ENCODE measurements at places on chromosomes 7 and 10.

GRCh38 chr10:6600224-6600987 lies 20.3 kb upstream of the PRKCQ start:
- DNase-seq: no peak

DNA sequence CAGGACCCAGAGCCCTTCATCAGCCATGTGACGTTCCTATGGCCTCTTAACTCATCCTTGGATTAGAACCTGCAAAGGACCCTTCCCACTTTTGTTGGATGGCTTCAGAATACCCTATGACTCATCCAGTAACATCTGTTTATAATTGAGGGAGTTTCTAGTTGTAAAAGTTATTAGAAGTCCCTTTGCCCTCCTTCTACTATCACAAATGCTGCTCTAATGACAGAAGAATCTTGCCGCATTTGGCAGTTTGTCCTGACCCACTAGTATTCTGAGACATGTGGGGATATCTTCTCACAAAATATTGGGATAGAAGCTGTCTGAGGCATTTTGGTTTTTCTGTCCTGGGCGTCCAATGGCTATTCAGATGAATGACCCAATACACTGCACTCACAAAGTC lies 251.8 kb upstream of the TMEM72 start:
- DNase-seq: no peak

- no peak for DNase-seq
Measured at GRCh38 chr10:4127518-4128315, 342.7 kb upstream of the KLF6 start.

DNA sequence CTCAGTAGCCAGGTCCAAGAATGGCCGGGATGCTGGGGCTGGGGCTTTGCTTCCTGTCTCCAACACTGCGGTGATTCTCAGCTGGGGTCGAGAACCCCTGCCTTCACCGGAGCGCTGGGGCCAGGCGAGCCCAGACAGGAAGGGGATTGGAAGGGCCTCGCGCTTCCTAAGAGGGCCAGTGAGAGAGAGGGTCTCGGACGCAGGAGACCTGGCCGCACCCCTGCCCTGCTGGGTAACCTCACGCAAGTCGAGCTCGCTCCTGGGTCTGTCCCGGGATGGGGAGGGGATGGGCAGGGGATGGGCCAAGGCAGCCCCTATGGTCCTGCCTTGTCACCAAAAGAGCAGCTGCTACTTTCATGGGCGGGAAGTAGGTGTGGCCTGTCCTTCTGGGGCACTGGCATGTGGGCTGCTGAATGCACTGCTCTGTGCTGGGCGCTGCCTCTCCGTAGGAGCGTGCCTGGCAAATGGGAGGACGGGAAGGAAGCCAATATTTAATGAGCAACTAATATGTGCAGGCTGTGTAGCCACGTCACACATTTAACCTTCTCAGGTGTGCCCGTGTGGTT lies 20.0 kb downstream of the KCNK18 start:
- no peak for DNase-seq

DNA sequence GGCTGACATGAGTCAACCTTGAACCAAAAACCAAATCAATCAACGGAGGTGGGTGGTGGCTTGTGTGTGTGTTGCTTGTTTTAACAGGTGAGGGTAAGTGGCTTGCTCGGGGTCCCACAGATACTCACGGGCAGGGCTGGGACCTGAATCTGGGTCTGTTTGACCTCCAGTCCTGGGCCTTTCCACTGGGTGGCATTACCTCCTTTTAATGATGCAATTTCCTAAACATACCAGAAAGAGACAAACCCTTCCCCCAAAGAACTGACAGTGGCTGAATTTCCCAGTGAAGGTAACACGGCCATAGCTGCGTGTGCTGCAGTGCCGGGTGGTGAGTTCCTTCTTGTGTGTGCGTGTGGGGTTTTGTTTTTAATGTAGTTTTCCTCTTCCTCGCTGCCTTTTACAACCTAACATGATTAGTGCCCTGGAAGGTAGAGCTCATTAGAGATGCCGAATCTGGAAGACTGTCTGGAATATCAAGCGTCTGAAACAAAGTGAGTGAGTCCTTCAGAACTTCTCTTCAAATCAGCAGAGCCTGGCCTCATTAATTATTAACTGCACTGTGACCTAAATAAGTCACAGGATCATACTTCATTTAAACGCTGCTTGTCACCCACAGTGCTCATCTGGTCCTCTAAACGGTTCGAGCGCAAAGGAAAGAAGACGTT lies 166.1 kb upstream of the TCERG1L start:
- DNase-seq: no peak

DNA sequence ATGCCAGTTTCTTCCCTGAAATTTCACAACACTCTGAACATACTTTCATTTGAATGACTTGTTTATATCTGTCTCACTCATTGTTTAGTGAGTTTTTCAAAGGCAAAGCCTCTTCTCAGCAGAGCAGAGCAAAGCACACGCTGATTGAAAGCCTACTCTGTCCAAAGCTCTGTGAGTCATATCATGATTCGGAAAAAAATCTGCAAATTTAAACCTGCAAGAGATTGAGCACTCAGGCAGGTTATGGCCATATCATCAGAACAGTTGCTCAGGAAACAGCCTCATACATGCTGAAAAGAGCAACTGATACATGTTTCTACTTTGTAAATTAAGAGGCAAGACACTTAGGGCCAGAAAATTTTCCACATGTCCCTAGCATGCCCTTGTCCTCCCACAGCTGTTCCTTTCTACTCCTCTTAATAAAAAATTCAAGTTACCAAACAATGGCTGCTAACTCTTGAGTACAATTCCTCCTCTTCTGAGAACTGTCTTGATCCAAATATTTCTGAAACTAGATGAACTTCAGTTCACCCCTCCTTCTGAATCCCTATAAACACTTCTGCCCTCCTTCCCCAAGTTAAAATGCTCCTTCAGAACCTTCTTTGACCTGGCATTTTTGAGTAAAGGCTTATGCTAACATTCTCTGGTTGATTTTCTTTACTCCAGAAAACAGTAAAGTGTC lies 140.6 kb upstream of the HPS1 start:
- DNase-seq: no peak

DNA sequence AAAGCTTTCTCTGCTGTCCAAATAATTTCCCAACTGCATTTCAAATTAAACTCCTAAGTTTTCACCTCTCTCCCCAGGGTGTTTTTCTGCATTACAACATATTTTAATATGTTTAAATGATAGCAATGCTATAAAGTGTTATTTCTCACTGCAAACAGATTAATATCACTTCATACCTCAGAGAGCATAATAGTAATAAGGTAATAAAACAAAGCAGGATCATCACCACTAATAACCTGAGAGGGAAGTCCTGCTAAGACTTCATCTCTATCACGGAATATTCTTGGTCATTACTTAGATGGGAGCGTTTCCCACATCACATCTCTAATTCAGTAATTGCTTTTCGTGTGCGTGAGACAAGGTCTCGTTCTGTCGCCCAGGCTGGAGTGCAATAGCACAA lies 168.8 kb downstream of the PARD3 start:
- no peak for DNase-seq

- no peak for DNase-seq
Measured at GRCh38 chr7:92745241-92745640, 91.1 kb downstream of the CDK6 start.

DNA sequence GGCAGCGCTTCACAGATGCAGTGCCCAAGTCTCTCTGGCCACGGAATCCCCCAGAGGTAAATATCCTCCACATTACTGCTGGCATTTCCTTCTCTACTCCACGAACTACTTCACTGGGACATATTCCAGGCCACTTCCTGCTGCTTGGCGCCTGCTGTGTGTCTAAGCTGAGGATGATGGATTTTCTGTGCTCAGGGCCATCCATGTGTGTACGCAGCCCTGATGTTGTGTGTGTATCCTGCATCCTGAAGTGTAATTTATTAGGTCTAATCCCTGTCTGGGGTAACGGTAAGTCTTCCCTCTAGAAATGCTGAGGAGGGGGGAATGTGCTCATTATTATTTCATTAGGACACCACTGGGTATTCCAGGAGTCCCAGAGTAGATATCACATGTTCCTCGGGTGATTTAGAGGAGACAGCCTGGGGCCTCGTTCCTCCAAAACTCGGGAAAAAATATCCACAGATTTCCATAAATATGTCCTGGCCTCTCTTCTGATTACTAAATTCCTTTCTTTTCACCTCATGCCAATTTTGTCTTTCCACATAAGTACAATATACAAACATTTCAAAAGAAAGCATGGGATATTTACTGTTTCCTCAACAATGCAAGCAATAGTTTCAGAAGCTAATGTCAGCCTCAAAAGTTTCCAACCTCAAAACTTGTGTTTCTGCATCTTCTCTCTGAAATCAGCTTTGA lies 25.5 kb upstream of the HABP2 start:
- DNase-seq: no peak

GRCh38 chr10:93559490-93559889 lies 7.0 kb upstream of the FFAR4 start:
- DNase-seq: no peak

DNA sequence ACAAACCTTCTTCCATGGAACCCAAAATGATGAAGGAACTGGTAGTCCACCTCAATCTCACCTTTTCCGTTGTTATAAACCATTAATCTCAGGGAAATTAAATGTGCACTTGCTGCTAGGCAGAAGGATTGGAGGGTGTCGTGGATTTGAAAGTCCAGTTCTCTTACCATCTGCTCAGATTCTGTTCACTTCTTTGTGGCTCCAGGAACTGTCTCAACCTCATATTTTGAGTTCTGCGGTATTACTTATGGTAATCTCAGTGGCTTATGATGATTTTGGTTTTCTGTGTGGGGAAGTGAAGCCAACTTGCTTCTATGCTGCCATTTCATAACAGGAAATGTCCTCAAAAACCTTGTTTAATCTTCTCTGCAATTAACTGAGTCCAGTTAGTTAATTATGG lies 136.4 kb downstream of the CDC14C start:
- no peak for DNase-seq

DNA sequence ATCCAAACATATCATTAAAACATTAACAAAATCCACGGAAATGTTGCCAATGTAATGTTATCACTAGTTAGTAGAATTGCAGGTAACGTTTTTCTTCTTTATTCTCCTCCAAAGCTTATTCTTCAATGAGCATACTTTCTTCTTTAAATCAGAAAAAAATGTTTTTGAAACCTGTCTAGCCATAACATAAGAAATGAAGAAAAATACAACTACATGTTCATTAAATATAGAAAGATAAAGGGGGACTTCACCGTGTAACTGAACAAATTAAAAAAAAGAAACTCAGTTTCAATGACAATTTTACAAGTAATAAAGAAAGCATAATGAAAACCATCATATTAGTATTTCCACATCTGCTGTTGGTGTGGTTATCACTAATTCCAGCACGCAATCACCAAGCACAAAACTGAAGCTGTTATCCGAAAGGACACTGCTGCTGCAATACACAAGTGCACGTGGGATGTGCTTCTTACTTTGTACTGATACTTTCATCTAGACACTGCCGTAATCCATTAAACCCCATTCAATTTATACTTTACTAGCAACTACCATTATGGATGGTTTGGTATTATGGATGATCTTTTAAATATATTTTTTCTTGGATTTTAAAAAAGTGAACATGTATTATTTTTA lies 9.6 kb downstream of the ESYT2 start:
- DNase-seq: no peak

All from activated CD4-positive, CD25-positive, alpha-beta regulatory T cell (primary cell).